ENCODE measurements at places on chromosomes 7 and 10. TPM values are rescaled to one million over a fixed set of nuclear protein-coding genes. Genes with fewer than 3 reads are reported as not detected.
A peak's percentile ranks its signal among the peaks of the same experiment; 100 is the strongest.

The WEE2 gene
- total RNA-seq: not detected

The MKX gene
- 27.5 TPM for total RNA-seq

The GPR15LG gene
- not detected for total RNA-seq

The SLC18A2 gene
- total RNA-seq: not detected

DNA sequence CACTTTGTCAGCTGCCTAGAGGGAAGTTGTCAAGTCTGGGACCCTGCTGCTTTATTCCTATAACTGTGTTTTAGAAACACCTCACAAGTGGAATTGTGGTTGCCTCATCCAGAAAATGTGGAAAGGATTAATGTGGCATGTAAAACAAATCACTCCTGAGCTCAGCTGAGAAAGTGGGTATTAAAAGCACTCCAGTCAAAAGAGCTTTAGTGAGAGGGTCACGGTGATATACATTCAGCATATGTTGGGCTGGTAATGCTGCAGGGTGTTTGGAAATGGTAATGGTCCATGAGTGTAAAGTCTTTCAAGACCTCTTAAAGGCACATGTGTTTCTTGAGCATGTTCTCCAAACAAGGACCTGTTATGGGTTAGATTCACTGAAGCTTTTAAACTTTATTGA, 318.2 kb upstream of the MEOX2 start:
- no peak for DNase-seq

GRCh38 chr10:86956848-86957448, 467 bp downstream of the MMRN2 start:
- no peak for DNase-seq

DNA sequence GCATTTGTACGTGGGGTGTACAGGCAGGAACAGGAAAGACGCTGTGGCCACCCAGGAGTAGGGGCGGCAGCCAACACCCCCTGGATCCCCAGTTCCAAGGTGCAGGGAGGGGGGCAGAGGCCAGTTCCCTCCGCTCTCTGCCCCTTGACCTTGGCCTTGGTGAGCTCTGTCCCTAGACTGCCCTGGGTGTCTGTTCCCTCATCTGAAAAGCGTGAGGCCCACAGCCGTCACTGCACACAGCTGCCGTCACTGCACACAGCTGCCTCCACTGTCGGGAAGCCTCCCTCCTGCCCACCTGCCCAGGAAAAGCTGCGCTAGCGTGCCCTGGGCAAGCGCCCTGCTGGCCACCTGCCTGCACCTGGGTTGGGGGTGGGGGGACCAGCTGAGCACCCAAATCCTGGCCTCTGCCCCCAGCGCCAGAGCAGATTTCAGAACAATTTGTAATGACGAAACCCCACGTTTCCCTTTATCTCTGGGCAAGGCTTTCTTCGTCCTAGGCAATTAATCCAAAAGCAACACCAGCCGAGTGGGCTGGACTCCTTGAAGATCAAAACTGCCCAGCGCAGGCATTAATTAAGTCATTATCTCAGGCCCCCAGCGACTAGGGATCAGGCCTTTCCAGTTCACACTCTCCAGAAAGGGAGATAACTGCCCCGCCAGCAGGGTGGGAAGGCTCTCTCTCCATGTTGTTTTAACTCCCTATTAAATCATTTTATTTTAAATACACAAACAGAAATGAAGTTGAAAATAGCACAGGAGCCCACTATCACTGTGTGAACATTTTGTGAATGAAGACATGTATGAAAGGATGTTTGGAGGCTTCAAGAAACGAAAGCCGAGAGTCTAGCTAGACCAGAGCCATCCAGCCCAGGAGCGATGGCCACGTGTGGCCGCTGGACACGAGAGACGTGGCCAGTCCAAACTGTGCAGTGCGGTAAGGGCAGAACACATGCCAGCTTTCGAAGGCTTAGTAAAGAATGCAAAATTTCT, 4.0 kb upstream of the PDGFA start:
- no peak for DNase-seq

DNA sequence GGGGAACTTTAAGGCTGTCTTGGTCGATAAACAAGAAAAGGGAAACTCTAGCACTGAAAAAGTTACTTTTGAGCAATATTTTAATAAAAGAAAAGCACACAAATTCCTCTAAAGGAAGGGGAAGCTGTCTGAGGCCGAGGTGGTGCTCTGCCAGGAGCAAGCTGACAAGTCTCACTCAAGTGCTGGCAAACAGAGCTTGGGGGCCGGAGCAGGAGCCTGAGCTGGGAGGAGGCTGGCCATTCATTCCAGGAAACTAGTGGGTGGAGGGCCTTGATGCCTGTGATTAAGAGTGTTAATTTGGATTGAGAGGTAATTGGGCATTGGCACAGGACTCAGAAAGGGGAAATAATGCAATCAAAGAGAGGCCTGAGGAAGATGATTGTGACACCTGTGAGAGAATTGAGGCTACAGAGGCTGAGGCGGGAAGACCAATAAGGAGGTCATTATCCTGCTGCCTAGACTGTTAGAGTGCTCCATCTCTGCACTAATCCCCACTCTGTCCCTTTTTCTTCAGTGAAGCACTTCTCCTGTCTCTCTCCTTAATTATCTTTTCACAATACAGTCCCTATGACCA, 154.9 kb upstream of the COL1A2 start:
- no peak for DNase-seq

GRCh38 chr10:52004342-52004949, 305.1 kb upstream of the CSTF2T start:
- peak; percentile 22 for DNase-seq

DNA sequence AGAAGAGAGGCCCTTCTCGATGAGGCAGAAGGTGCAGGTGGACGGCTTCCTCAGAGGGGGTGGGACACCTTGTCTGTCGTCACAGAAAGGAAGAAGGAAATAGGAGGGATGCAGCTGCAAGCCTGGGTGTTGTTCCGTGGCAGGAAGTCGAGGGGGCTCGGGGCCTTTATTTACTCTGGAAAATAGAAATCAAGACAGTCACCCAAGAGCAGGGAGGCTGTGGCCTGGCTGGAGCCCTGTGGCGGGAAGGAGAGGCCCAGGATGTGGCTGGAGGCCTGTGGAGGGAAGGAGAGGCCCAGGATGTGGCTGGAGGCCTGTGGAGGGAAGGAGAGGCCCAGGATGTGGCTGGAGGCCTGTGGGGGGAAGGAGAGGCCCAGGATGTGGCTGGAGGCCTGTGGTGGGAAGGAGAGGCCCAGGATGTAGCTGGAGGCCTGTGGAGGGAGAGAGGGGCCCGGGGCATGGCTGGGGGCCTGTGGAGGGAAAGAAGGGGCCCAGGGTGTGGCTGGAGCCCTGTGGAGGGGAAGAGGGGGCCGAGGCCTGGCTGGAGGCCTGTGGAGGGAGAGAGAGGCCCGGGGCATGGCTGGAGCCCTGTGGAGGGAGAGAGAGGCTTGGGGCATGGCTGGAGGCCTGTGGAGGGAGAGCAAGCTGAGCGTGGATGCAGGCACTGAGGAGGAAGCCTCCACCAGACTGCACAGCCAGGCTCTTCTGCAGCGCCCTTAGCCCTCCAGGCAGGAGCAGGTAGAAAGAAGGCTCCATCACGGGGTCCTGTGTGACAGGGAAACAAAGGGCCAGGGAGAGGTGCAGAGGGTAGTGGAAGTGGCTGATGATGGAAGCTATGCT, 97.3 kb upstream of the SFMBT2 start:
- DNase-seq: no peak

DNA sequence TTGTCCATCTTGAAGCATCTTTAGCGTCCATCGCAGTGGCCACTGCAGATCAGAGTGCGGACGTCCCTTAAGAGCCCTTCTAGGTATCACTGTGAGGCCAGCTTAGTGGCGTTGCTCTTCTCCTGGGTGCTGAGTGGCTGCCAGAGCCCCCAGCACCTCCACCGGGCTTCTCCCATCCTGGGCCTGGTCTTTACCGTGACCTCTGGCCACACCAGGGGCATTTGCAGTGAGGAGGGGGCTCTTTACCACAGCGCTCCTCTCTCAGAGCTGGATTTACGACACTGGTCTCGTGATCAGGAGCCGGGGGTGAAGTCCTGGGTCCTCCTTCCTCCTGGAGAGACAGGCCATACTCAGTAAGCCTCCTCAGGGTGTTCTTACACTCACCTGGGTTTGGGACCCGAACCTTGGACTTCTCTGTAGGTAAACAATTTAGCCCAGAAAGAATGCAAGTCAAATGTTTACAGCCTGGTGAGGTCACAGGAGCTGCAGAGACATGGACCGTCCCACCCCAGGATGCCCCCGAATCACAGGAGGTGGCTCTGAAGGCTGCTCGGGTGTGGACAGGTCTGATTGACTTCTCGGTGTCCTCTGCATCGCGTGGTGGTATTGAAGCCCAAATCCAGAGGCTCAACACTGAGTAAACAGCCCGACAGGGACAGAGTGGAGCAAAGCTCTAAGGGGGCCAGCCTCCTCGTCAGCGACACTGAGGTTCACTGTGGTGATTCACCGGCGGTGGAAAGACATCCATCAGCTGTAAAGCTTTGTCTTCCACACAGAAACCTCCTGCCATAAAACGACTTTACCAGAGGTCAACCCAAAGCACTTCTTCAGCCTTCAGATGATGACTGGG, 33.0 kb downstream of the JAKMIP3 start:
- DNase-seq: no peak

- DNase-seq: no peak
Observed at GRCh38 chr10:89524279-89524678, 11.1 kb downstream of the SLC16A12 start.
